Left colon (tissue), 2 donors: ENCODE measurements at places on chromosomes 2 and 18. TPM values are rescaled to one million over a fixed set of nuclear protein-coding genes. Genes with fewer than 3 reads are reported as not detected.

DNA sequence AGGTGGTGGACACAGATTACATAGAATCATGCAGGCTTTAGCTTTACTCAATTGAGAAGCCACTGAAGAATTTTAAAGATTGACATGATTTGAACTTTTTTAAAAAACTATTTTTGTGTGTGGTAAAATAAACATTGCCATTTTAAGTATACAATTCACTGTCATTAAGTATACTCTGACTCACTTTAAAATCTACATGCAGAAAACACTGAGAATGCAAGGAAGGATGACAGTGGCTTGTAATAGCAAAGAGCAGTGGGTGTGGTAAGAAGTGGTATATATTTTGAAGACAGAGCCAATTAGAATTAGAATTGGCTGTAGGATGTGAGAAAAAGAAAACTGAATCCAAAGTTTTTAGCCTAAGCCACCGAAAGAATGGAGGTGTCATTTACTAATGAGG is 14.9 kb downstream of the TRMT61B start:
- DNase-seq: no peak

- DNase-seq: peak; percentile 7
Observed at GRCh38 chr18:45106331-45106774, 425.7 kb downstream of the SETBP1 start.

ST6GAL2 gene
- total RNA-seq: 1.8 TPM

- no peak for DNase-seq
Observed at GRCh38 chr18:40313030-40313642, 1641.9 kb upstream of the PIK3C3 start.

DNA sequence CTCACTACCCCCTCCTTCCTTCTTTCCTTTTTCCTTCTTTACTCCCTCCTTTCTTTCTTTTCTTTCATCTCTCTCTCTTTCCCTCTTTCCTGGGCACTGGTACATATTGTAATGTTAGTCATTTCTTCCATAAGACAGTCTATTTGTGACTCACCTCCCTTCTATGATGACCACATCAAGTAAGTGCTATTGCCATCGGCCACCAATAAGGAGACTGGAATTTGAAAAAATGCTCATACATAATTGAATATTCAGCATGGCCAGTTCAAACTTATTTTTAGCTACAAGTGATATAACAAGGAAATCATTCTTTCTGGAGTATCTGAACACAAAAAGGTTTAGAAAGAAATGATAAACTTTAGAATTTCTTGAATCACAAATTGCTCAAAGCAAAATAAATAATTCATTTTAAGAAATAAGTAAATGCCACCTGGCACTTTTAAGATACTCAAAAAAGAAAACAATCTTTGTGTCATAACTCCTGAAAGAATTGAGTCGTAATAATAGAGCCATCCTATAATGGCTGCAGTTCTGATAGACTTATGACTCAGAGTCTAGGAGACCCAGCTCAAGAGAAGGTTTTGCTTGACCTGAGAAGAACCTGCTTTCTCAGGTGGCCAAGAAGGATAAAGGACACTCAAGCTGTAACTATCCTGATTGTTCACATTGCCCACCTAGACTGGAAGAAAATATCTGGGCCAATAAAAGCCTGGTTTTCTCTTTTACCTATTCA is 51.6 kb upstream of the CCBE1 start:
- no peak for DNase-seq

DNA sequence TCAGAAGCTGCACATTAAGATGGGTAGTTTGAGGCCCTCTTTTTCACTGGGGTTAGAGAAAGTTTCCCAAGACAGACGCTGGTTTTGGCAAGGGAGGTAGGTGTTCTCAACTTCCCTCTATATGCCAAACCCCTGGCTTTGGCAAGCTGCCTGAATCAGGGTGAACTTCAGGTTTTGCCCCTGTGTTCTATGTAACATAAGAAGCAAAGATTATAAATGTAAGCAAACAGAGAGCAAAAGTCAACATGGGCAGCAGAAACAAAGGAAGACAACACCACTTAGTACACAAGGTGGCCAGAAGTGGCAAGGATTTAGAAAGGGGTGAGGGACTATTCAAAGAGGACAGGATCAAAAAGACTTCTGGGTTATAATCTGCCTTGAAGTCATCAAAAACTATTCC is 70.5 kb upstream of the TFCP2L1 start:
- peak; percentile 74 for DNase-seq

DNA sequence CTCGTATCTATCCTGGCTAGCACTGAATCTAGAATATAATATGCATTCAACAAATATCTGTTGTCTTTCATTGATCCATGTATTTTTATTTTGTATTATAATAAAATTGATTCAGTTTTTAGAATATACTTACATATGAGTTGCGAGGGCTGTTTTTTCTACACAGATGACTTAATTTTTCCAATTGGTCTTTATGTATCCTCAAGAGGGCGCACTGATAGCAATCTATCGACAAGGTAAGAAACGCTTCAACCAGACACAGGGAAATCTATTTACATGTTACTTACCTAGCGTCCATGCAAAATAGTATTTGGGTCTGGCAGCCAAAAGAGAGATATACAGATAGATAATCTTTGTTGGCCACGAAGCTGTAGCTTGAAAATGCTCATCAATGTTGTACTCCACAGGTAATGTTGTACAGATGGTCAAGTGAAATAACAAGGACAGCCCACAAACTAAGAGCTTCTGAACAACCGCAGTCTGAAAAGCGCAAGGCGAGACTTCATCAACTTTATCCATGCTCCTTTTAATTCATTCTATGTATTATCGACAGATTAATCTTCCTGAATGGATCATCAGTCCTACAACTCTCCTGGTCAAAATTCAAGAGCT is 35.5 kb upstream of the KIDINS220 start:
- no peak for DNase-seq

DNA sequence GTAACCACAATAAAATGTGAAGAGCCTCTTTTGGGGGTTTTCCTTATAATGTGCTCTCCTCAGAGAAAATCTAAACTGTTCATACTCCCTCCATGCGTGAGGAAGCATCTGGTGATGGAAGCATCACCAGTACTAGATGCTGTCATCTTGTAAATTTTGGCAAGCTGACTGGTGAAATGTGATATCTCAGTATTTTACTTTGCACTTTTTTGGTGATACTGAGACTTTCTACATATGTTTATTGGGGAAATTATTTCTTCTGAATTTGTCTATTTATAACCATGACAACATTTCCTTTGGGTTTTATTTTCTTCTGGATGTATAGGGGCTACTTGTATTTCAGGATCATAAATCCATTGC is 95.9 kb upstream of the DLGAP1 start:
- DNase-seq: no peak

CRYGD gene
- total RNA-seq: not detected

- DNase-seq: no peak
Observed at GRCh38 chr2:235954281-235954680, 213.9 kb downstream of the GBX2 start.

GRCh38 chr2:11710632-11711353 is 35.6 kb upstream of the LPIN1 start:
- DNase-seq: no peak

CHN1 gene
- 1.6 TPM for total RNA-seq

CD8B gene
- 1.3 TPM for total RNA-seq

DNA sequence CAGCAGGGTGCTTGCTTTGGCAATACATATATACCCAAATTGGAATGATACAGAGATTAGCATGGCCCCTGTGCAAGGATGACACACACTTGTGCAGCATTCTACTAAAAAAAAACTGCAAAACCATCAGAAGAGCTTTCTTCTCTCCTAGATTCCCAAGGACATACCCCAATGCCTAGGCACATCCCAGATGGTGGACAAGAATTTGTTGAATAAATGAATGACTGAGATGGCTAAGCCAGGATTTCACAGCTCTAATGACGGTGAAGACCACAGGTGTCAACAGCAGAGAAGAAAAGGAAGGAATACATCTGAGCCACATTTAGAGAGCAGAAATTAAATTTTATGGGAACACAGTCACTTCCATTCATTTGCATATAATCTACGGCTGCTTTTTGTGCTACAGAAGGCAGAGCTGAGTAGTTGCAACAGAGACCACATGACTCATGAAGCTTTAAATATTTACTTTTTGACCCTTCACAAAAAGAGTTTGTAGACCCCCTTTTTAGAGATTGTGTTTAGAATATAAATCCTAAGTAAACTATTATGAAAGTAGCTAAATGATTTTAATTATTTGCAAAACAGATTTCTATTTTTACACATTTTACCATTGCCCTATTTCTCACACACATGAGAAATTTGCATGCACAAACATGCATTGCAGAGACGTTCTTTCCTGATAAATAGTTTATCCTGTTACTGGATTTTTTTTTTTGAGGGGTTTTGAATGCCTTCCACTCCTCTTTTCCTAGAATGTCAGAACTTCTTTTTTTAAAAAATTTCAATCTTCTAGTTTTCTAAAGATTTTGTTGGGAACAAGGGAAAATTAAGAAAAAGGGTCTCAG is 119.0 kb downstream of the PMAIP1 start:
- no peak for DNase-seq

GRCh38 chr2:28004086-28004485 is 113.6 kb downstream of the BABAM2 start:
- no peak for DNase-seq

- no peak for DNase-seq
Observed at GRCh38 chr18:4251873-4252272, 203.2 kb downstream of the DLGAP1 start.

- no peak for DNase-seq
Observed at GRCh38 chr2:128573116-128573515, 254.4 kb upstream of the HS6ST1 start.

DNA sequence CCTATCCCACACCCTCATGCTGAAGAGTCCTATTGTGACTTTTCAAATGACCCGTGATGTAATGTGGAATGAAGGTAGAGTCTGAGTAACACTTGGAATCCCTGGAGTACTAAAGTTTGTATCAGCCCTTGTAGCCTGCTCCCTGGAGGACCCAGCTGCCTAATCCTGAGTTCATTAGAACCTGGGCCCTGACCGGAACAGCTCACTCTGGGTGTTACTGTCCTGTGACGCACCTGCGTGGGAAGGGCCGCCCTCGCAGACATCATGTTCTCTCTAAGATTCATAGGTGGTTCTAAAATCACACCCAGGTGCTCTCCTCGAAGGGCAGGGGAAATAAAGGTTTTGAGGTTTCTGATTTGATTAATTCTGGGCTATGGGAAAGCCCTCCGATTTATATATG is 62.3 kb downstream of the NCK2 start:
- DNase-seq: no peak

GRCh38 chr2:45833968-45834344 is 182.5 kb downstream of the PRKCE start:
- DNase-seq: no peak

DNA sequence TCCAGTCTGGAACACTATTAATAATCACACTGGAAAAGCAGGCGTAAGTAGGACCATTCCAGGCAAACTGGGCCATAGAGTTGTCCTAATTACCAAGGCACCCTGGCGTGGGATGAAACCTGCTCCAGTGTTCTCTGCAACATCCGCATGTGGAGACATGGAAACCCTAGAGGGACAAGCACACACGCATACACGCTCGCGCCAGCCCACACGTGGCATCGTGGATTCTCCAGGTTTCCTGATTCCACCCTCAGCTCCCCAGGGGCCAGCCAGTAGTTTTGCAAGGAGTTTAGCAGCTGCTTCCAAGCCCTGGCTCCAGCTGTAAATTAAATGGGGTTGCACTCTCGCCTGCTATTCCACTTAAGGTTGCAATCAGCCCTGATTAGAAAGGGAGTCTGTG is 127.7 kb downstream of the DYSF start:
- no peak for DNase-seq

STPG4 gene
- total RNA-seq: 0.47 TPM

DNA sequence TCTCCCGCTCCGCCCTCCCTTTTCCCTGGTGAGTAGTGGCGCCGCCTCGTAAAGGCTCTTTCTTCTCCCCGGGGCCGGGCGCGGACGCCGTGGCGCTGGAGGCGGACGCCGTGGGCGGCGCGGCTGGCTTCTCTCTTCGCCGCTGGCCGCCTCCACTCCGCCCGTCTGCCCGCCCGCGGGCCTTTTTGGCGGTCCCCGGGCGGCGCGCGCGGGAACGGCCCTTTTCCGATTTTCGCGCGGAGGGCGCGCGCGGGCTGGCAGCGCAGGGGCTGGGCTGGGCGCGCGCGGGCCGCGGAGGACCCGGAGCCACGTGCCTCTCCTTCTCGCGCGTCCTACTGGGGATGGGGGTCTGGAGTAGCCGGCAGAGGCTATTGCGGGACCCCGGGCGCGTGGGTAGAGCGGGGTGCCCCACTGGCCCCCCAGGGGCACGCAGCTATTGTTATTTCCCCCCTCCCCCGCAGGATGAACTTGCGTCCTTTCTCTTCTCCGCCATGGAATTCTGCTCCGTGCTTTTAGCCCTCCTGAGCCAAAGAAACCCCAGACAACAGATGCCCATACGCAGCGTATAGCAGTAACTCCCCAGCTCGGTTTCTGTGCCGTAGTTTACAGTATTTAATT is 472 bp downstream of the SLC20A1 start:
- no peak for DNase-seq

DNA sequence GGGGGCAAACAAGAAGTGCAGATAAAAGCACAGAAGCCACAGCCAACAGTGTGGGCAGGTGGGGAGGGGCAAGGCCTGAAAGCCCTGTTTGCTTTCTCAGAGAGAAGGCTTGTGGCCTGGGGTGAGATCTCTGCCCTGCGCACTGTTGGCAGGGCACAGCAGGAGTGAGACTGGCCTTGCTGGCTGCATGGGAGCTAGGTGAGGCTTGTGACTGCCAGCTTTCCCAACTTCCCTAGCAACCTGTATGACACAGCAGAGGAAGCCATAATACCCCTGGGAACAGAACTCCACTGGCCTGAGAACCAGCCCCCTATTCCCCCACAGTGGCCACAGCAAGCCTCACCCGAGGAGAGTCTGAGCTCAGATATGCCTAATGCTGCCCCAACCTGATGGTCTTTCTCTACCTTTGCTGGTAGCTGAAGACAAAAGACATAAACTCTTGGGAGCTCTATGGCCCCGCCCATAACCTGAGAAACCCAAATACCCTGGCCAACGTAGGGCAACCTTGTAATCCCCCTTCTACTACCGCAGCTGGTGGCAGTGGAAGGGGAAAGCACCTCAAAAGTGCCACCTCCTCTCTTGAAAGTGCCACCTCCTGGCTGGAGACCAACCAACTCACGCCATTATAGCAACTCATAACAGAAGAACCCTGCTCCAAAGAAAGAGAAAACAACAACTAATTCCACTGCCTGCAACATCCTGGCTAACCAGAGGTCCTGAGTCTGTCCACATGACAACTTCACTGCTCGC is 44.4 kb downstream of the LCT start:
- DNase-seq: no peak

DNA sequence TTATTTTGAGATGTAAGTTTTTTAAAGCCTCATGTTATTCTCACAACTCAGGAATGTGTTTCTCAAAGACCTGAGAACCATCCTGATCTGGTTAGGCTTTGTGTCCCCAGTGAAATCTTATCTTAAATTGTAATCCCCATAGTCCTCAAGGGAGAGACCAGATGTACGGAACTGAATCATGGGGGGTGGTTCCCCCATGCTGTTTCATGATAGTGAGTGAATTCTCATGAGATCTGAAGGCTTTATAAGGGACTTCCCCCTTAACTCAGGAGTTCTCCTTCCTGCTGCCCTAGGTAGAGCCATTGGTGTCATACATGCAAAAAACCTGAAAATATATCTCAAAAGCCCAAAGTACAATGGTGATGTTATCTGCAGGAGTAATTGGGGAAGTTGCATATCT is 836.7 kb downstream of the CBLN2 start:
- no peak for DNase-seq
